ENCODE measurements at places on chromosomes 4 and X.

- DNase-seq, result no peak
These were observed 101.6 kb downstream of the COL4A5 start for GRCh38 chrX:108541286-108541685.

DNA sequence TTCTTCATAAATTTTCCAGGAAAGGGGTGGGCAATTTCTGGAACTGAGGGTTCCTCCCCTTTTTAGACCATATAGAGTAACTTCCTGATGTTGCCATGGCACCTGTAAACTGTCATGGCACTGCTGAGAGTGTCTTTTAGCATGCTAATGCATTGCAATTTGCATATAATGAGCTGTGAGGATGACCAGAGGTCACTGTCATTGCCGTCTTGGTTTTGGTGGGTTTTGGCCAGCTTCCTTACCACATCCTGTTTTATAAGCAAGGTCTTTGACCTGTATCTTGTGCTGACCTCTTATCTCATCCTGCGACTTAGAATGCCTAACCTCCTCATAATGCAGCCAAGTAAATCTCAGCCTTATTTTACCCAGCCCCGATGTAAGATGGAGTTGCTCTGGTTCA lies 577.8 kb downstream of the NLGN4X start:
- DNase-seq, result no peak

DNA sequence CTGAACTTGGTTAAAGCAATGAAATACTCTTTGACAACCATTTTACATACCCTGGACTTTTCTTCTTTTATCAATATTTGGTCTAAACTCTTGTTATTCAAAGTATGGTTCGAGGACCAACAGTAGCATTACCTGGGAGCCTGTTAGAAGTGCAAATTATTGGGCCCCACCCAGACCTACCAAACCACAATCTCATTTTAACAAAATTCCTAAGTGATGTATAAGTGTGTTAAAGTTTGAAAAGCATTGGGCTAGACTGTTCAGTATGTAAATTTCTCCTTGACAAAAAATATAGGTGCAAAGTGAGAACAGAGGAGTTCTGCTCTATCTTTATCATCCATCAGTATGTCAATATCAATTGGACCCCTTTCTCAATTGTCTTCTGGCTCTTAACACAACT lies 67.1 kb downstream of the PGRMC1 start:
- no peak for DNase-seq

DNA sequence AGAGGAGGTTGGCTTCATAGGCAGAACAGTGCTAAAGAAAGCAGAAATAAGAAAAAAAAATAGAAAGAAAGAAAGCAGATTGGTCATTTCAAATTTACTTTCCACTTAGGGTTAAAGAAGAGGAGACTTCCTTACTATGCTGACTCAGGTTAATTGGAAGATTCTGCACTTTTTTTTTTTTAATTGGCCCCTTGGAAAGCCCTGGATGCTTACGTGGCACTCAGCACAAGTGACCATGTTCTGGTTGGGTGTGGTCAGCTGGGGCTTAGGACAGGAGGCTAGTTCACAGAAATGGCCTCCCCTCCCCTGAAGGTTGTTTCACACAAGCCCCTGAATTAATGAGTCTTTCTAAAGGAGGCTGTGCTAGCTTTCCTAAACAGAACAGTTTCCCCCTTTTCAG lies 14.5 kb downstream of the MAGEA9B start:
- no peak for DNase-seq

GRCh38 chr4:1338752-1339414 lies 8.1 kb upstream of the UVSSA start:
- no peak for DNase-seq

GRCh38 chrX:57929373-57929772 lies 19.1 kb upstream of the ZXDA start:
- DNase-seq, result no peak

DNA sequence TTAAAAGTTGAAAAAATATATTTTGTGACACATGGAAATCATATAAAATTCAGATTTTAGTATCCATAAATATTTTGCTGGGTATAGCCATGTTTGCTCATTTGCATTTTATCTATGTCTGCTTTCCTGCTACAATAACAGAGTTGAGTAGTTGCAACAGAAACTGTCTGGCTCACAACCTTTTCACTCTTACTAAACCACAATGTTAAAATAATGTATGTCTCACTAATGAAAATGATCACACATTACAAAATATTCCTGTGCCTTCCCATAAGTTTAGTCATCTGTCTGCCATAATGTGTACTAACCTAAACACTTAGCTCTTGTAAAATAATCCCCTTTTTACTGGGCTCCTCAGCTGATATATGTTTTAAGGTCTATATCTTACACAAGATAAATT lies 174.0 kb upstream of the PRPS2 start:
- no peak for DNase-seq

DNA sequence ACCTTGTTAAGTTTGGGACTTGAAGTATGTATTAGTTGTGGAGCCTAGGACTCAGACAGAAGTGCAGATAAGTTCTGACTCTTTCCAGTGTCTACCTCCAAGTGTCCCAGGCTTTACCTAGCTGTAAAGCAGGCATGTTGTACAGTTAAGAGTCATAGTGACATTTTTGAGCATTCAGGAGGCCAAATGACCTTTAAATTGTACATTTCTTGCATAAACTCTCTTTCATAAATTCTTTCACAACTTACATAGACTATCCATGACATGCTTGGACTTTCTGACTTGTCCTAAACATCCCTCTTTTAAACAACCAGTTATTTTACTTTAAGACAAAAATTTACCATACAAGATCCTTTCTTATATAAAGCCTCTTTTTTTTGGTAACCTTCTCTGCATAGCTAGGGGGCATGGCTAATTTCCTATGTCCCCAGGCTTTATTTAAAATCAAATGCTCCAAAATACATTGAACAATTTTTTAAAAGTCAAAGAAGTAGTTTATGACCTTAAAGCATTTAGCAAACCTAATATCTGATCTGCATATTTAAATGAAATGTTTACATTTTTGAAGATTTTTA lies 40.1 kb upstream of the UGT8 start:
- no peak for DNase-seq

DNA sequence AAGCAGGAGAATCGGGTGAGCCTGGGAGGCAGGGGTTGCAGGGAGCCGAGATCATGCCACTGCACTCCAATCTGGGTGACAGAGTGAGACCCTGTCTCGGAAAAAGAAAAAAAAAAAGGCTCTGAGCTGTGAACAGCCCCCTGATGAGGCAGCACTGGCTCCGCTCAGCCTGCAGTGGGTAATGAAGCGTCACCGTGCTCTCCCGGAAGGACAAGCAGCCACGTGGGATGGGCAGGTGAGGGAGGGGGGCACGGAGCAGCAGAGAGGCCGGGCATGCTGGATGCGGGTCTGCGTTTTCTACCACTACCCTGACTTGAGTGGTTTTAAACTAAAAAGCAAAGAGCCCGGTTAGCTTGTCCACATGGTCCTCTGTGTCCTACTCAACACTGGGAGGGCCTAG lies 15.5 kb downstream of the TACC3 start:
- no peak for DNase-seq

- no peak for DNase-seq
These were observed 671.6 kb upstream of the BOD1L1 start for GRCh38 chr4:14299166-14299565.

- peak; percentile 3 for DNase-seq
These were observed 201.3 kb upstream of the GNPDA2 start for GRCh38 chr4:44927399-44928380.

DNA sequence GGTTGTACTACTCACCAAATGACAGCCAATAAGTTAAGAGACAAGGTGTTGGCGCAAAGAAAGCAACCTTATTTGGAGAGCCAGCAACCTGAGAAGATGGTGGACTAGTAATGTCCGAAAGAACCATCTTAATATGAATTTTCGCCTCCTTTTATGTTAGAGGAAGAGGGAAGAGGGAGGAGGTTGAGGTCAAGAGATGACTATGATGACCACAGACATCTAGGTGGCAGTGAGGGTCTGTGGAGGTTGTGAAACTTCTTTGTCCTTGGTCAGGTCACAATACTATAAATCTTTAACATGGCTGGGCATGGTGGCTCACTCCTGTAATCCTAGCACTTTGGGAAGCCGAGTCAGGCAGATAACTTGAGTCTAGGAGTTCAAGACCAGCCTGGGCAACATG lies 15.4 kb downstream of the CDKL5 start:
- no peak for DNase-seq

GRCh38 chr4:20878806-20879205 lies 178.5 kb downstream of the PACRGL start:
- DNase-seq, result no peak

DNA sequence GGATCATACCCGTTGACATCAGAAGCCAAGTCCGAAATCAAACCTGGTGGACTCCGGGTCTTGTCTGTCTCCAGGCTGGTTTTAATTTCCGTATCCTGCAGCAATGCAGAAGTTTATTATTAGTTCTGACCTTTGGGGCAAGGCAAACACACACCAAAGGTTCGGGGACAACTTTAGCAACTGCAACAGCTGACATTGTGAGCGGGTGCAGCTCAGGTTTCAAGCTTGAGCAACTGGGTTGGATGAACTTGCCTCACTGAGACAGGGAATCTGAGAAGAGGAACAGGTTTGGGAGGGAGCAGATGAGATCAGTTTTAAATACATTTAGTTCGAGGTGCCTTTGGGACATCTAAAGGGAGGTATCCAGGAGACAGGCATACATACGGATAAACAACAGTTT lies 110.7 kb downstream of the GNL3L start:
- no peak for DNase-seq

GRCh38 chrX:55451990-55452832 lies at the start of gene MAGEH1:
TSS of gene MAGEH1 (plus strand) at chrX:55452127. CDS start at chrX:55452375, 248 bp downstream.
- DNase-seq, result peak; percentile 91

DNA sequence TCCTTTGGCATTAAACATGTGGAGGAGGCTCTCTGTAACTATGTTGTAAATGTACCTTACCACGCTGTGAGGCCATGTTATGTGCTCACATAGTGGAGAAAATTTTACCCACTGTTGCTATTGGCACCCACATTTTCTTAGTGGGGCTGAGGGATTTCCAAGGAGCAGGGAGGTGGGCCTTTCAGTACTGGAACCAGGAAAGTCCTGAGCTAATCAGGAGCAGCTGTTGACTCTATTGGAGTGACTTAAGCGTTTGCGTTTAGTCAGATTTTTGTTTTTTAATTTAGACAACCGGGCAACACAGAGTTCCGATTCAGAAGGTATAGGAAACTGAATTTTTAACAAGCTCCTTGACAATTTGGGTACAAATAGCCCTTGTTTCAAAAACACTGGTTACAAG lies 30.7 kb upstream of the WDR17 start:
- DNase-seq, result no peak

GRCh38 chrX:126985981-126986380 lies 166.5 kb downstream of the PRR32 start:
- DNase-seq, result no peak

DNA sequence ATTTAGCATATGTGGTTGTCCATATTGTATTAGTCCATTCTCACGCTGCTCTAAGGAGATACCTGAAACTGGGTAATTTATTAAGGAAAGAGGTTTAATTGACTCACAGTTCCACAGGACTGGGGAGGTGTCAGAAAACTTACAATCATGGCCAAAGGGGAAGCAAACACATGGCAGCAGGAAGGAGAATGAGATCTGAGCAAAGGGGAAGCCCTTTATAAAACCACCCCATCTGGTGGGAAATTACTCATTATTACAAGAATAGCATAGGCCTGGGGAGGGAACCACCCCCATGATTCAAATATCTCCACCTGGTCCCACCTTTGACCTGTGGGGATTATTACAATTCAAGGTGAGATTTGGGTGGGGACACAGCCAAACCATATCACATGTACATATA lies 122.6 kb upstream of the ANK2 start:
- no peak for DNase-seq

DNA sequence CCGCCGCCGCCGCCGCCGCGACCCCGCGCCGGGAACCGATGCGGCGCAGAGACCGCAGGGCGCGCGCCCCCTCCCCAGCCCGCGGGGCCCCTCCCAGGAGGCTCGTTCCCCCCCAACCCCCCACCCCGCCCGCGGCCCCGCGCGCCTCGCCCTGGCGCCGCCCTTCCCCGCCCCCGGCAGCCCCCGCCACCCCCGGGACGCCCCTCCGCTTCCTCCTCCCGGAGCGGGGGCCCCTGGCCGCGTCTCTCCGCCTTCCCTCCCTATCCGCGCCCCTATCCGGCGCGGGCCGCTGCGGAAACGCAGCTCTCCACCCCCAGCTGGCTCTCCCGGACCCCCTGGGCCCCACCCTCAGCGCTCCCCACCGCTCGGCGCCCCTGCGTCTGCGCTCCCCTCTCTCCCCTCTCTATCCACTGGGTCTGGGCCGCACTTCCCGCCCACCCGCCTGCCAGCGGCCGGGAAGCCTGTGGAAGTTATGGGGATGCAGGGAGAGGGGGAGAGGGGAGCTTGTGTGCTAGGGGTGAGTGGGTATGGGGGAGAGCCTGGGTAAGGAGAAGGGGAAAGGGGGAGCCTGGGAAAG lies at the start of gene TMEM271:
Gene TMEM271 (minus strand): TSS at position 51 of the 577 bp plus-strand sequence. CDS start 233 bp downstream, outside the sequence.
- no peak for DNase-seq

- no peak for DNase-seq
These were observed 18.4 kb upstream of the MANBA start for GRCh38 chr4:102779204-102779603.

GRCh38 chr4:112234952-112235609 lies 3.5 kb downstream of the AP1AR start:
- DNase-seq, result peak; percentile 50

DNA sequence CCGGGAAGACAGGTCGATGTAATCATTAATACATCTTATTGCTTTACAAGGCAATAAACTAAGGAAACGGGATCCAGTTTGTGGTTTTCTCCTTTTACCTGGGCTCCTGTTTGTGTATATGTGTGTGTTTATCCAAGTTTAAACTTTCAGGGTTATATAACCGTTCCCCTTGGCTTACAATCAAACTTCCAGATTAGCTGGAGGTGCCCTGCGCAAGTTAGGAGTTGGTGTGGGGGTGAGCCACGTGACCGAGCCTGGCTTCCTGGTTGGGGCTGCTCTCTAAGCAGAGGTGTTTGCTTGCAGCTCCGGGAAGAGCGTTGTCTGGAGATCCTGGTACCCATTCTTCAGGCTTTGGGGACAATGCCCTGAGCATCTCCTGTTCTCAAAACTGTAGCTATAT lies 129.2 kb downstream of the FHDC1 start:
- no peak for DNase-seq

- DNase-seq, result no peak
These were observed 71.2 kb upstream of the HCCS start for GRCh38 chrX:11039926-11040325.

- no peak for DNase-seq
These were observed 61.2 kb downstream of the NDNF start for GRCh38 chr4:121011138-121011537.

DNA sequence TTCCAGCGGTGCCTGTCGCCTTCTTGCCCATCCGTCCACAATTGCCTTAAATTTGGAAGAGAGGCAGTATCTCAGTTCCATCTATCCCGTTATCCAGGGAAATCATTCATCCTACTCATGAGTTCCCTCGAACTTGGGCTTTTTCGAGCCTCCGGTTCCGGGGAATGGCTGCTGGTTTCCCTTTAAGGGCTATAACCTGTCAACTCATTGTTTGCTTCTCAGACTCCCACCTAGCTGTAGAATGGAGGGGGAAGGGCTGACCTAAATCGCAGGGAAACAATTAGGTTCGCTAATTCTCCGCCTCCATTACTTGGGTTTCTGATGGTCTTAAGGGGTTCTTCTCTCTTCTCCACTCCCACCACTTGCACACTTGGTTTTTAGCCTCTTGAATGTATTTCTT lies 1.2 kb downstream of the UCHL1 start:
- DNase-seq, result no peak

GRCh38 chr4:84750260-84750959 lies 167.5 kb downstream of the CDS1 start:
- DNase-seq, result peak; percentile 29

- no peak for DNase-seq
These were observed 24.2 kb downstream of the TRO start for GRCh38 chrX:54944816-54945215.
